ENCODE measurements at places on chromosomes 7 and 10.

GRCh38 chr7:22137026-22137425 lies 191.3 kb upstream of the CDCA7L start:
- DNase-seq, result no peak

DNA sequence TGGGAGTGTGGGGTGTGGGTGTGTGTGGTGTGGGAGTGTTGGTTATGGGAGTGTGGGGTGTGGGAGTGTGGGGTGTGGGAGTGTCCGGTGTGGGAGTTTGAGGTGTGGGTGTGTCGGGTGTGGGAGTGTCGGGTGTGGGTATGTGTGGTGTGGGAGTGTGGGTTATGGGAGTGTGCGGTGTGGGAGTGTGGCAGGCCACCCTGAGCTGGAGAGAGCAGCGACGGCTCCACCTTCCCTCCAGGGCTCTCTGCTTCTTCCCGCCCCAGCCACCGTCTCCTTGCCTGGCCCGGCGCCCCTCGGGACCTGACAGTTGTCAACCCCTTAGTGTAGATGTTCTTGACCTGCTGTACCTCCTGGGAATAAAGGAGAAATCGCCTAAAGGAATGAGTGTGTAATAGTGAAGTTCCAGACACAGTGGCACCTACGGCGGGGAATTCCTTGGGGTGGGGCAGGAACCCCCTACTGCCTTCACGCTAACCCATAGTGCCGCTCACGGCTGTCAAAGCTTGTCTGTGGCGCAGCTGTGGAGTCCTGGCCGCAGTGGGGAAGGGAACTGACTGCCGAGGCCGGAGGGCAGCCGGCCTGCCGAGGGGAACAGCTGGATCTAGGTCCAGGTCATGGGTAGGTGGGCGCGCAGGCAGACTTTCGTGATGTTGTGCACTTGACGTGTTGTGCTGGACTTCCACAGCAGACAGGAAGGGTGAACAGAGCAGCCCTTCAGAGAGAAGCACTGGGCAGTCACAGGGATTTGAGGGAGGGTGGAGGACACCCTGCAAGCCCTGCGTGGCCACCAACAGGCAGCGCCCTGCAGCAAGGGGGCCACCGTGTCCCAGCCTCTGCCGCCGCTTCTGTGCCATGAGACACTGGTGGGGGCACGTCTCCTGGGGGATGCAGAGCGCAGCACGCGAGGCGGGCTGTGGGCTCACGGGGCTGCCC lies 49.0 kb upstream of the EN2 start:
- DNase-seq, result no peak

DNA sequence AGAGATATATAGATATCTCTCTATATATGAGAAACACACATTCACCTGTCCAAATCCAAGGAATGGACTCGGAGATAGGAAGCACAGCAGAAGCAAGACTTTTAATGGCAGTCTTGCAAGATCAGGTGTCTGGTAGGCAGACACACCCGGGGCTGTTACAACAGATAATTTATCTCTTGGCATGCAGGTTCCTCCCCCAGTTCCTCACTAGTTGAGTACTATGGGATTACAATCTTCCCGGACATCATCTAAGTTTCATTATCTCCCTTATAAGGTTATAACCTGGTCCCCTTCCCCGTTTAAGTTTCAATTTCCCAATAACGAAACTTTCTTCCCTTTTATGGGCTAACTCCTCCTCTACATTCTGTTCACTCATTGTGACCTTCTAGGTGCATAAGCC lies 399.3 kb downstream of the PPP1R3A start:
- no peak for DNase-seq

GRCh38 chr10:67127441-67127840 lies 201.6 kb downstream of the LRRTM3 start:
- no peak for DNase-seq

- DNase-seq, result no peak
Observed at GRCh38 chr10:64574371-64574770, 1053.2 kb downstream of the REEP3 start.

DNA sequence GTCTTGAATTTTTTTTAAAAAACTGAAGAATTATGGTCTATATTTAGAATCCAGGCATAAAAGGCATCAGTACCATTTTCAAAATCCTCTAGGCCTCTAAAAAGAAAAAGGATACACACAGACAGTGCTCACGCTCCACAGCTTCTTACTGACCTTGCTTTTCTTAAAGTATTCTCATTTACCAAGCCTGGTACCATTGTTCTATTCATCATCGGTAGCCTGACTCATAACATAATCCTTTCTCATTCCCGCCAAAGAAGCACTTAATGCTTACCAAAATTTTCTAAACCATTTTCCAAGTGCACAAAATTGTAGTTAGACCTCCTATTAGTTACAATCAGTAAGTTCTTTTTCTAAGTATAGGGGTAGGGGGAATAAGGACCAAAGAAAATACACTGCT lies 54.6 kb downstream of the ATE1 start:
- no peak for DNase-seq

DNA sequence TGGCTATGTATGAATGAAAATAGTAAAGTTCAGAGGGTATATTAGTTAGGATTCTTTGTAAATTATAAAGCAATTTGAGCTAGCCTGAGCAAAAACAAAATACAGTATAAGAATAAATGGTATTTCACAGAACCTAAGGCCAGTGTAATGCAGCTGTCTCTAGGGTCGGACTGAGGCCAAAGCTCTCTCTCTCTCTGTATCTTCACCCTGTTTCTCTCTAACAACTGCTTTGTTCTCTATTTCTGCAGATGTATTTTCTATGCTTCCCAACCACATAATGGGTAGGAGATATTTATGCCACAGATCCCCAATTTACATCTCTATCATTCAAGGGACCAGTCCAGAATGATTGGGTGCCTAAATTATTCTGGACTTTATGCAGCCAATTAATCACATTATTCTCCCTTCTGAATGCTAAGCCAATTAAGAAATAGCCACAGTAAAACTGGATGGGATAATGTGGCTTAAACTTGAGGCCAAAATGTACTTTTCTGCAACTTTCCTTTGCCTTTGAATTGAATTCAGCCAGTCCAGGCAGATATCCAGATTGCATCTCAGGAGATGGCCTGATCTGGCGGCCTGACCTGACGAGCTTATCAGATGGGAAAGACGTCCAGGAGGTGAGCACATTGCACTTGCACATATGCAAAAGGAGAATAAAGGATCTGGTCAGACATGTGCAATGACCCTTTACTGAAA lies 24.6 kb upstream of the IMMP2L start:
- no peak for DNase-seq

- DNase-seq, result no peak
Observed at GRCh38 chr10:69014171-69014570, 25.6 kb downstream of the KIFBP start.

DNA sequence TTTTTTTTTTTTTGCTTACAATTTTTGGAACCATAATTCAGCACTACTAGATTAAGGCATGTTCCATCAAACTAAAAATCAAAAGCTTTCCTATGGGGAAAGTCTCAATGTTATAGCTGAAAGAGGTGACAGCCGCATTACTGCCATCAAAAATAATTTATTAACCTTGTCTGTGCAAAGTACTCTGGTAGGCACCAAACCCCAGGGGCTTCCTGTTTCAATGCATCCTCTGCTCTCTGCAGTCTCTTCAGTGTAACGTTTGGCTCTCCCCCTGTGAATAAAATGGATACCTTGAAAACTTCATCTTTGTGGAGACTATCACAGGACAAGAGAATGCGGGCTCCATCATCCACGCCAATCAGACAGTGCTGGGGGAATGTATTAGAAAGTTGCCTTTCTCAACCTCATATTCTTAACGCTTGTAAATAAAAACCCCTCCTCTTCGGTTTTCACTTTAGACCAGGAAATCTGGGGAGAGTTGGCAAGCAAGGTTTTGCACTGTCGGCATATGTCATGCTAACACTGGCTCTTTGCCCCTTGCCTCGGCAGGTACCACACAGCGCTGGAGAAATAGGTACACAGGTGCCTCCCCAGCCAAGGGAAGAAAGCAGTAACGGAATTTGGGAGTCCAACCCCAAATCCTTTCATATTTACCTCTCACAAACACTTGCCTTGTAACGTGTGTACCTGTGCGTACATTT lies 1.6 kb upstream of the NRG3 start:
- no peak for DNase-seq

DNA sequence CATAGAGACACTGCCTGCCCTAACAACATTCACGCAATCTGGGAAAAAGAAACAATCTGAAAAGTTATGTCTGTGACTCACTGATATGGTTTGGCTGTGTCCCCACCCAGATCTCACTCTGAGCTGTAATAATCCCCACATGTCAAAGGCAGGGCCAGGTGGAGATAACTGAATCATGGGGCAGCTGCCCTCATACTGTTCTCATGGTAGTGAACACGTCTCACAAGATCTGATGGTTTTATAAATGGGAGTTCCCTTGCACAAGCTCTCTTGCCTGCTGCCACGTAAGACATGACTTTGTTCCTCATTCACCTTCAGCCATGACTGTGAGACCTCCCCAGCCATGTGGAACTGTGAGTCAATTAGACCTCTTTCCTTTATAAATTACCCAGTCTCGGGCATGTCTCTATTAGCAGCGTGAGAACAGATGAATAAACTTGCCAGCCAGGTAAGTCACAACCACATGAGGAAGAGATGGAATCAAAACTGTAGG lies 341.5 kb upstream of the AOAH start:
- peak; percentile 74 for DNase-seq

DNA sequence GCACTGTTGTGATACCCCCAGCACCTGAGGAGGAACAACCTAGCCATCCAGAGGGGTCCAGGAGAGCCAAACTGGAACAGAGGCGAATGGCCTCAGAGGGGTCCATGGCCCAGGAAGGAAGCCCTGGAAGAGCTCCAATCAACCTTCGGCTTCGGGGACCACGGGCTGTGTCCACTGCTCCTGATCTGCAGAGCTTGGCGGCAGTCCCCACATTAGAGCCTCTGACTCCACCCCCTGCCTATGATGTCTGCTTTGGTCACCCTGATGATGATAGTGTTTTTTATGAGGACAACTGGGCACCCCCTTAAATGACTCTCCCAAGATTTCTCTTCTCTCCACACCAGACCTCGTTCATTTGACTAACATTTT lies 1.6 kb upstream of the CASP2 start:
- DNase-seq, result no peak

DNA sequence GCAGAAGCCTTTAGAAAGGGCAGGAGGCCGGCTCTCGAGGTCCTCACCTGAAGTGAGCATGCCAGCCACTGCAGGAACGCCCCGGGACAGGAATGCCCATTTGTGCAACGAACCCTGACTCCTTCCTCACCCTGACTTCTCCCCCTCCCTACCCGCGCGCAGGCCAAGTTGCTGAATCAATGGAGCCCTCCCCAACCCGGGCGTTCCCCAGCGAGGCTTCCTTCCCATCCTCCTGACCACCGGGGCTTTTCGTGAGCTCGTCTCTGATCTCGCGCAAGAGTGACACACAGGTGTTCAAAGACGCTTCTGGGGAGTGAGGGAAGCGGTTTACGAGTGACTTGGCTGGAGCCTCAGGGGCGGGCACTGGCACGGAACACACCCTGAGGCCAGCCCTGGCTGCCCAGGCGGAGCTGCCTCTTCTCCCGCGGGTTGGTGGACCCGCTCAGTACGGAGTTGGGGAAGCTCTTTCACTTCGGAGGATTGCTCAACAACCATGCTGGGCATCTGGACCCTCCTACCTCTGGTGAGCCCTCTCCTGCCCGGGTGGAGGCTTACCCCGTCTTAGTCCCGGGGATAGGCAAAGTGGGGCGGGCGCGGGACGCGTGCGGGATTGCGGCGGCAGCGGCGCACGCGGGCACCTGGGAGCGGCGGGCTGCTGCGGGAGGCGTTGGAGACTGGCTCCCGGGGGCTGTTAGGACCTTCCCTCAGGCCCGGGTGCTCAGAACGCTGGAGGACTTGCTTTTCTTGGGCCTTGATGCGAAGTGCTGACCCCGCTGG lies at the start of gene FAS:
Gene FAS, plus strand, starts transcription at position 415 of the 777 bp plus-strand sequence. Its CDS starts 79 bp downstream, at position 494.
- peak; percentile 81 for DNase-seq

DNA sequence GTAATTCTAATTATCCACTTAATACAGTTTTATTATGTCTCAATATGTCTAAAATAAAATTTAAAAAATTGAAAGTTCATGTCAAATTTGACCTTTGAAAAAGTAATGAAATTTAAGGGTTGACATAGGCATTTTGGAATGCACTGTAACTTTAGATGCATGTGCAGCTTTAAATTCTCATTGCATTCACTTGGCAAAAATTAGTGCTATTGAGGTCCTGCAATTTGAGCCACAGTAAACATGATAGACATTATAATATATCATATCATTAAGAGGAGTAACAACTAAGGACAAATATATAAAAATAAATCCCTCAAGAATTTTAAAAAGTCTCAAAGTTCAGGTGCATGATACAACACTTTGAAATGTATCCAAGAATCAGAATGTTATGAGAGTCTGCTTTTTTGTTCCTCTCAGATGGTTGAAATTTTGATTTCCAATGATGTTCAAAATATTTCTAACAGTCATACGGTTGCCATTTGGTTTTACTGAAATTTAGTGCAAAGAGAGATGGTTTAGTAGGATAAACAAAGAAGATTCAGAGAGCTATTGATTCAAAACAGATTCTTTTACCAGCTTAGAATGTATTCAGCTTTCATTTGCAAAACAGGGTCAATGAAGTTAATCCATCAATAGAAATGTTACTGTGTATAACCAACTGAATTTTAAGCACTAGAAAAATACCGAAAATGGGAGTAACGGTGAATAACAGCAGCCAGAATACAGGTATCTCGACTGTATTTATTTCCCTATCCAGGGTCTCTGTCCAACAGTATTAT lies 71.8 kb downstream of the SEMA3A start:
- DNase-seq, result no peak

GRCh38 chr7:37108615-37109014 lies 340.0 kb downstream of the ELMO1 start:
- peak; percentile 3 for DNase-seq

All from activated CD4-positive, alpha-beta T cell treated with anti-CD3 and anti-CD28 coated beads, Interleukin-2, Interleukin-4, amounts not matched to agents 100 ng/mL and 50 ng/mL, durations not matched to agents 16 hours and 8 hours (primary cell).